ENCODE measurements at places on chromosomes 2 and 18.

DNA sequence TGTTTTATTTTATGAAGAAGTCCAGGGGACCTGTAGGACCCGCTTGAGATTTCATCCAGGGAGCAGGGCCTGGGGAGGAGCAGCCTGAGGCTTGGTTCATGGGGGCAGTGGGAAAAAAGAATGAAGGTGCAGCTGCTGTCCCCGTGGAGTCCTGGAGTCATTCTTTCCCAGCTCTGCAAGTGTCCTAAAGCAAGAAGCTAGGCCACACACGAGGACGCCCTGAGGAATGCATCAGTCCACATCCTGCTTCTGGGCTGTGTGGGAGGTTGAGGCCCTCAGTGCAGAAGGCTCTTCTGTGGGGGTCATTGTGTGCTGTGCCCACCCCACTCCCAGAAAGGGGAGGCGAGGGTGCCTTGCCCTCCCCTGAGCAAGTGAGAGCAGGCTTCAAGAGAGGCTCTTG, 179.9 kb upstream of the HS6ST1 start:
- no peak for DNase-seq

DNA sequence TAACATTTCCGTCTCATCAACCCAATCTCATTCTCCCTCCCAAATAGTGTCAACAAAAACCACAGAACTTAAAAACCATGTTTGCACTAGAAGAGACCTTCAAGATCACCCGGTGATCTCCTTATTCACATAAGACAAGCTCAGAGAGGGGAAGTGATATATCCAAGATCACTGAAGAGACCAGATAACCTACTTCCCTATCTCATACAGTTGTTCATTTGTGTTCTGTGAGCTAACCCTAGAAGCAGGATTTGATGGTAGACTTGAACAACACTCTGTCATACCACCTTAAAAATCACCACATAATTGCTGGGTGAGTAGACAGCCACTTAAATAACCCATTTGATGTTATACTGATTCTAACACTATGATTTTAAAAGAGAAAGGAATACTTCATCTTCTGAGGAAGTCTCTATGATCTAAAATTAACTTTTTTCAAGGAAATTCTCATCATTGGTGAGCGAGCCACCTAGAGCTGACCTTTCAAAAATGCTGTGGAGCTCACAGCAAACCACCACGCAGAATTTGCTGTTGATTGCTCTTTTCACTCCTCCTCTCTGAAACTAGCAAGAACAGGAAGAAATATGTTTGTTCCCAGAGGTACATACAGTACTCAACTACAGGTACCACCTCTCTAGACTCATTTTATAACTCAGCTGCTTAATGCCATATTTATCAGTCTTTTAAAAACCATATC, 15.1 kb downstream of the AAK1 start:
- DNase-seq, result no peak

DNA sequence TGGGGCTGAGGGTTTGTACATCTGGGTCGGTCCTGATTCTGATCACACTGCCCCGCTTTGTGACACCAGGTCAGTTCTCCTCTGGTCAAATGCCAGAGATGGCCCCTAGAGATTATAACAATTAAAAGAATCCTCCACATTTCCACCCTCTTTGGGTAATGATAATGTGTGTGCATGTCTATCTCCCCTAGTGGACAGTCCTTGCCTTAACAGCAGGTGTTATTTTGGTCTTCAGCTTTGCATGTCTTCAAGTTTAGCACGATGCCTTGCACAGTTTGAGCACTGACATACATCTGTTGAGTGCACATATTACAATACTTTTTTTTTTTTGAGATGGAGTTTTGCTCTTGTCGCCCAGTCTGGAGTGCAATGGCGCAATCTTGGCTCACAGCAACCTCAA, 25.7 kb upstream of the COX7A2L start:
- DNase-seq, result no peak

GRCh38 chr2:75253526-75253925, 54.2 kb upstream of the TACR1 start:
- no peak for DNase-seq

- no peak for DNase-seq
These were observed 191.1 kb downstream of the SETBP1 start for GRCh38 chr18:44871771-44872170.

DNA sequence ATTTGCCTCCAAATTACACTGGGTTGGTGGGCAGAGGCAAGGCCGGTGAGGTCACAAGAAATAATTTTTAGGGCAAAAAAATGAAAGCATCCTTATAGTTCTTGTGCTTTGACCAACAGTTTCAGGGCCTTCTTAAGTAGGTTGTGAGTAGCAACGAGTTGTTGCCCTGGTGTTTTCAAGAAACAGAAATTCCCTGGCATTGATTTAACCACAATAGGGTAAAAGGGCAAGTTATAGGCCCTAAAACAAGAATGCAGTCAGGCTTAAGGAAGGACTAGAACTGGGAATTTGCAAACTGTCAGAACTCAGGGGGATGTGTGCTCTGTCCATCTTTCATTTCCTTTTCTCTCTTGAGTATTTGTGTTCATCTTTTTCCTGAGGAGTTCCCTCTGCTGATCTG, 46.1 kb upstream of the STPG4 start:
- DNase-seq, result no peak

DNA sequence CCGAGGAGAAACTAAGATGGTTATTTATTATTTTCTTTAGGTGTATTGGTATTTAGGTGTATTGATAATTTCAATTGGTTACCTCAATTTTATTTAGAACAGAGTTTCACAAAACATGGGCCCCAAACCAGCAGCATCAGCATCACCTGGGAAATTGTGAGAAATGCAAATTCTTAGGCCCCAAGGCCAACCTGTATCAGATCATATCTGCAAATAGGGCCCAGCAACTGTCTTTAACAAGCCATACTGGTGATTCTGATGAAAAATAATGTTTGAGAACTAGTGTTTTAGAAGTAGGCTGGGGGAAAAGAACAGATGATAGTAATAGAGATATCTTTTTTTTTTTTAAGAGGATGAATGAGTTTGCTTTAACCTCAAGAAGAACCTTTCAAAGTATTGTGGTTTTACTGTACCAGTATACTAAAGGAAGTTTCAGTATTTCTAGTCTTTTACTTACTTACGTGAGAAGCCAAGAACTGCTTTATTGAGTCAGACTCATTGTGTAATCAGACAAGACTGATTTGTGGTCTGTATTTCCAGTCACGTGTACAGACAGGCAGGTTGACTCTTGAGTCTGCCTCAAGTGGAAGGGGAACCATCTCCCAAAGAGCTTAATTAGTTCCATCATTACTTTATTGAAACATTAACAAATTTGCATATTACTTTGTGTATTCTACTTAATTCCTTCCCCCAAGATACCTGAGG, 60.4 kb upstream of the GAREM1 start:
- peak; percentile 19 for DNase-seq

GRCh38 chr2:130864830-130865800, 28.4 kb downstream of the ARHGEF4 start:
- DNase-seq, result peak; percentile 65

DNA sequence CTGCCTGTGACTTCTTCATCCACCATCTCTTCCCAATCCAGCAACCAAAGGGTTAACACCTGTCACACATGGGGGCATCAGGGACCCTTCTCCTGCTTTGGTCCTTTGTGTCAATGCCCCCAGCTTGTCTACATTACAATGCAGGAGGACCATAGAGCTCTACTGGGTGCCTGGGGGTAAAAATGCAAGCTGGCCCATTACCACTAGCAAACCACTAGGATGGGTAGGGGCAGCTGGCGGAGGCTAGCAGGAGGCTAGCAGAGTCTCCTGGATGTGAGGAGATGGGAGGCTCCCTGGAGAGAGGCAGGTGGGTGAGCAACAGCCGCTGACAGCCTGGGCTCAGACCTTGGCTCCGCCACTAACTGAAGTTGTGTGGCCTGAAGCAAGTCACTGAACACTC, 153.4 kb upstream of the SKOR2 start:
- DNase-seq, result no peak

GRCh38 chr2:74440378-74441169, 1.2 kb downstream of the RTKN start:
- peak; percentile 84 for DNase-seq

DNA sequence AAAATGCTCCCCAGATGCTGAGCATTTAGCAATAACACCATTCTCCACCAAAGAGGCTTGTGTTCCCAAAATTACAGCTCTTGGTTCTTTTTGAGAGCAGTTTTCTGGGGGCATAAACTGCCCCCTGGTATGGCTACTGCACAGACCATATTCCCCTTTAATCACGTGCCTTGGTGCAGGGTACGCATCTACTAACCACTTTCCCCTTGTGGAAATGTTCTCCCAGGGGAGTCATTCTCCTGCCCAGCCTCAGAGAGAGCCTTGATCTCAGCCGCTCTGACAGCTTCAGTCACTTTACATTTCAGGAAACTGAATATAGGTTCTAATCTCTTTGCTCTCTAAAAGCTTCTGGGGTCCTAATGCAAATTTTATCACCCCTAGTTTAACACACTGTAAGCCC, 44.7 kb upstream of the EML6 start:
- DNase-seq, result no peak

DNA sequence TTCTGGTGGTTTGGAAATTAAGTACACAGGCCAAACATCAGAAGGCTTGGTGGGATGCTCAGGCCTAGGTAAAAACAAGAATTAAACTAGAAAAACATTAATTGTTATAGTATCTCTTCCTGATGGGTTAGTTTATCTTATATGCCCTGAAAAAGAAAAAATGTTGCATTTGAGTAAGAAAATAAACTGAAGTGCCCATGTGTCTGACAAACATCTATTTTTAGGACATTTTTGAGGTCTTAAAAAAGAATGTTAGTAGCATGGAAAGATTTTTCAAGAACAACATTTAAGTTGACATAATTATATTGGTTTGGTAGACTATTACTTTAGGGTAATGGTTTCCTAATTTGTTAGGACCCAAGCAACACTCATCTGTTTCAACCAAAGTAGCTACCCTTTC, 140.1 kb upstream of the RND3 start:
- no peak for DNase-seq

DNA sequence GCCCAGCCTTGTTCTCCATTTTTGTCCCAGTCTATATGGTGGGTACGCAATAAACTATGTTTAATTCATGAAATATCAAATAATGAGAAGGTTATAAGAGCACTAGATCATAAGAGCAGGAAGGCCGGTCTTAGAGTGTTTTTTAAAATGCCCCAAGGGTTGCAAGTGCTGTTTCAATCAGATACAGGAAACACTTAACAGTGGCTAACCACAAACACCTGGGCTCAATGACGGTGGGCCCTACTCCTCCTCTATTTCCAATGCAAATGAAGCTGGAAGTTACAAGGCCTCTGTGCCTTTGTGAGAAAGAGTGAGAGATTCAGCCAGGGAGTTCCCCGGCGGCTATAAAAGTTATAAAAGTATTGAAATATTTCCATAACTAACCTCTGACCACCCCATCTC, 18.9 kb upstream of the WDR33 start:
- DNase-seq, result peak; percentile 85

- DNase-seq, result no peak
These were observed 87.1 kb upstream of the CYP1B1 start for GRCh38 chr2:38163006-38163405.

- no peak for DNase-seq
These were observed 526.3 kb upstream of the LRRTM1 start for GRCh38 chr2:80830891-80831290.

GRCh38 chr2:54546923-54547720, 91.0 kb downstream of the SPTBN1 start:
- DNase-seq, result no peak

DNA sequence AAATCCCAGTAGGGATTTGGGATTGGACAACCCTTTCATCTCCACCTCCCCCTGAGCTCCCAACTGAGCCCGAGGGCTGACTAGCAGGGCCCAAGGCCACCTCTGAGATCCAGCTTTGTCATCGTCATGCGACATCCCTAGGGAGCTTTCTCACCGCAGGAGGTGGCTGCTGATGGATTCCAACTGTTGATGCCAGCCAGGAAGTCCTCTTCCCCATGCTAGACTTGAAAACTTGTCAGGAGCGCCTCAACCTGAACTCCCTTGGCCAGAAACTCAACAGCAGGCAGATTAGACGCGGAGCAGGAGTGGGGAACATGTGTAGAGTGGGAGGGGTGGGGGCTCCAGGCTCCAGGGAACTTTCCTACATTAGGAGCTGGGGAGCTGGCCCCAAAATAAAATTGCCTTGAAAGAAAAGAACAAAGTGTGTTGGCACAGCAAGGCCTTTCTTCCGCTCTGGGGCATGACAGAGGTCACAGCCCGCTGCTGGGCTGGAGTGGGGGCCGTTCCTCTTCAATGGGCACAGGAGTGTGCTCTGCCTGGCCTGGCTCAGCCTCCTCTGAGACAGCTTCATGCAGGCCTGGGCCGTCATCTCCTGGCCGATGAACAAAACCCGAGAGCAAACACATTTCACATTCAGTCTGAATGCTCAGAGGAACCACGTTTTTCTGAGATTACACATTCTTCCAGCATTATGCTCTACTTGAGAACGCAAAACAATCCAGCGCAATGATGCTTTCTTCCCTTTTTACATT, 34.5 kb downstream of the EMILIN2 start:
- DNase-seq, result peak; percentile 92

GRCh38 chr2:196987649-196988364, 61.3 kb upstream of the PGAP1 start:
- DNase-seq, result peak; percentile 68

DNA sequence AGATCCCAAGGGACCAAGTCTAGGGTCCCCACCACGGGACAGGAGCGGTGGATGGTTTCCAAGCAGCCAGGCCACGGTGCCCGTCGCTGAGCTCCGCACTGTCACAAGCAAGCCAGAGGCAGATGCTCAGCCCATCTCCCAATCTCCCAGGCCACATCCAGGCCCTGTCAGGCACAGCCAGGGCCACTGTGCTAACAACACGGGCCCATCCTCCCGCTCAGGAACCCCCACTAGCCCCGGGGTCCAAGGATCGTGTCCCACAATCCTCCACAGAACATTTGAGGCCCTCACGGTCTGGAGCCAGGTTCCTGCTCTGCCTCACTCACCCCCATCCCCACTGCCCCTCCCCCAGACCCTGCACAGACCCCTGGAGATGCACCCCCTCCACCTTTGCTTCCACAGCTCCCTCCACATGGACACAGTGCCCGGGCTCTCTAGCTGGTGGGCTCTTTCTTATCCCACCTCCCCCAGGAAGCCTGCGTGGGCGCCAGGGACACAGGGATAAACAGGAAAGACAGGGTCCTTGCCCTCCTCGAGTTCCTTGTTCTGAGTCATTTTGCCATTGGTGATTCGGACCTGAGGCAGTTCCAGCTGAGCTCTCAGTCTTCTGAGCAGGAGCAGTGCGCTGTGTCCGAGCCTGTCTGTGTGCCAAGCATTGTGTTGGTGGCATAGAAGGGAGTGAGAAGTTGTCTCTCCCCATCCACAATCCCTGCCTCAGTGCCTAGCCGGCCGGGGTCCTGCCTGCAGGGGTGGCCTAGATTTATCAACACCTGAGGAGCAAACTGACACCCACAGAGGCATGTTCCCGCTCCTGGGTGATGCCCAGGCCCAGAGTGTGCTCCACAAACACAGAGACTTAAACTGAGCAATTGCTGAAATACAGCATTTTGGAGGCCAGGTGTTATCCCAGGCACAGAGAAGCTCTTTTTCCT, 7.0 kb downstream of the CROCC2 start:
- no peak for DNase-seq

- DNase-seq, result peak; percentile 57
These were observed 50.6 kb upstream of the ZFP36L2 start for GRCh38 chr2:43276962-43277391.
